ENCODE measurements at places on chromosomes 16 and 17. TPM values are rescaled to one million over a fixed set of nuclear protein-coding genes. Genes with fewer than 3 reads are reported as not detected.
A peak's percentile ranks its signal among the peaks of the same experiment; 100 is the strongest.

DNA sequence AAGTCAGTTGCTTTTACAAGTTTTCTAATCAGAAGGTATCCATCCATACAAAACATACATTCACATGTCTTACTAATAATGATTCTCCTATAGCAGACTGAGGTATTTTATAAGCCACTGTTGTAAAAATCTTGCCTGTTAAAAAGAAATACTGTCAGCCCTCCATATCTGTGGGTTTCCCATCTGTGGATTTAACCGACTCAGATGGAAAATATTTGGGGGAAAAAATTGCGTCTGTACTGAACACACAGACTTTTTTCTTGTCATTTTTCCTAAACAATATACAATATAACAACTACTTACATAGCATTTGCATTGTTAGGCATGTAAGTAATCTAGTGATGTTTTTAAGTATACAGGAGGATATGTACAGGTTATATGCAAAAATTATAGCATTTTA is 90.4 kb downstream of the PARN start:
- no peak for DNase-seq

The CCL4 gene
- 0.92 TPM for total RNA-seq

The ALDOC gene
- total RNA-seq: 396 TPM

GRCh38 chr16:56931271-56931891 is 561 bp upstream of the HERPUD1 start:
- peak; percentile 76 for DNase-seq

The KRTAP4-3 gene
- not detected for total RNA-seq

GRCh38 chr17:45034599-45034998 is 16.8 kb downstream of the DCAKD start:
- no peak for DNase-seq

The CACNG5 gene
- total RNA-seq: not detected

The GPS2 gene
- 70.3 TPM for total RNA-seq

DNA sequence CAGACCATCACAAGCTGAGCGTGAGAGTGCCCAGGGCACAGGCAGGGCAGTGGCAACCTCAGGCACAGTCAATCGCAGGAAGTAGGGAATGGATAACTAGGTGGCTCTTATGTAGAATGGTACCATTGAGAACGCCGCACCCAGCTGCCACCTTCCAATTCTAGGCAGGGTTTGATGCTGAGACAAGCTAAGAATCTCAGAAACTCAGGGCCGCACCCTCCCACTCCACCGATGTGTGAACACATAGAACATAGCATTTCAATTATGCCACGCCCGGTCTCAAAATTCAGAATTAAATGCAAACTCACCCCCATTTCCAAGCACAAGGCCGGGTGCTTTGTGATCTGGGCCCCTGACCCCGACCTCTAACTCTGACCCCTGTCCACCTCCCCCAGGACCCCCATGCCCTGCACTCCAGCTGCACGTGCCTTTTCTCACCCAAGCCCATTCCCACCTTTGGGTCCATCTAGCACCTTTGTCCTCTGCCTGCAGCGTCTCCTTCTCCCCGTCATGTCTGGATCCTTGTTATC is 178.4 kb downstream of the C16orf95 start:
- no peak for DNase-seq

The SEPTIN1 gene
- total RNA-seq: 1.4 TPM

The LRRC46 gene
- 0.30 TPM for total RNA-seq

The FAM234A gene
- 144 TPM for total RNA-seq

DNA sequence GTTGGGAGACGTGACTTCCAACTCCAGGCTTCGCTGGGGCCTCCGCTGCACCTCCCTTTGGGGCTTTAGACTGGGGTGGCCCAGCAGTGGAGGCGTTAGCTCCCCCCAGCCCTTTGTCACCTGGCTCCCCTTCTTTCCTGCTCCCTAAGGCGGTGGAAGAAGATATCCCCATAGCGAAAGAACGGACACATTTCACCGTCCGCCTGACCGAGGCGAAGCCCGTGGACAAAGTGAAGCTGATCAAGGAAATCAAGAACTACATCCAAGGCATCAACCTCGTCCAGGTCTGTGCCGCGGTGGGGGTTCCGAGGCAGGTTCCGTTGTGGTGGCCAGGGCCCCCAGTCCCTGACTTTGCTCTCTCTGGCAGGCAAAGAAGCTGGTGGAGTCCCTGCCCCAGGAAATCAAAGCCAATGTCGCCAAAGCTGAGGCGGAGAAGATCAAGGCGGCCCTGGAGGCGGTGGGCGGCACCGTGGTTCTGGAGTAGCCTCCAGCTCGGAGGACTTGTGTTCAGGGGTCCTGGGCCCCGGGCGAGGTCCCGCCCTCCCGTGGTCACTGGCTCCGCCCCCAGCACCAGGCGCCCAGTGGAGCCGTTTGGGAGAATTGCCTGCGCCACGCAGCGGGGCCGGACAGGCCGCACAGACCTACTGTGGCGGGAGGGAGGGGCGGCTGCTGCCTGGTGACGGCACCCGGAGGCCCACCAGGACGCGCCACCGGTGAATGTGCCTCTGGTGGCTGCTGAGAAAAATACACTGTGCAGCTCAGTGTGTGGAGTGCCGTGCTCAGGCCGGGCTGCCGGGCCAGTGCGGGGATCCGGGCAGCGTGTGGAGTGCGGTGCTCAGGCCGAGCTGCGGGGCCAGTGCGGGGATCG is 3.8 kb downstream of the MRPL12 start:
- DNase-seq: no peak

- DNase-seq: no peak
Measured at GRCh38 chr17:79654960-79655382, 44.1 kb upstream of the RBFOX3 start.

DNA sequence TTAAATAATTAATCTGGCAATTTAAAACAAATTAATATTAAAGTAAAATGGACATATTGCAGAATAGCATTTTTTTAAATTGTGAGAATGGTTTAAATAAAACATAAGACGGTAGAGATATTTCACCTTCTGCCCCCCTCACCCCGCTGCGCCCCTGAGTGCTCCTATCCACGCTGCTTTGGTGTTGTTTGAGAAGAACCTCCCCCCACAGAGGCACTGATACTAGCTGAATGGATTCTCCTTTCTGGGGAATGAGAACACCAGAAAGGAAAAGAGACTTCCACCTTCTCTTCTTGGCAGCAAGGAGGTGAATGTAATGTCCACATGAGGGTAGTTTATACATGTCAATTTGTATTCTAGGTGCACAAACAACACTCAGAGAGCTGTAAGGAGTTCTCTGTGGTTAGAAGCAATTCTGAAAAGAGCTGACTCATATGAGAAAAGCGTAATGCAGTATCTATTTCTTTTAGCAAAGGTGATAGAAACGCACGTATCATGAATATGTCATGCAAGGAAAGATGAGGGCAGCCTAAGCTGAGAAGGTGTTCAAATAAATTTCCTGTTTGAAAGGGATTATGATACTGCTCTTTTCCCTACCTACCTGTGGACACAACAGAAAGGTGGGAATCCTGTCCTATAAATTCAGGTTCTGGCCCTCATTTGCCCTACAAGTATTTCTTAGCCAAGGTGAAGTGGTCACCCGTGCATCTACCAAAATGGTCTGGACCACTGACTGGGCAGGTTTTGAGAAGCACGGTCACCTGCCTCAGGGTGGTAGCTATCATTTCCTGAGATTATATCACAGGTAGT is 126.9 kb downstream of the PARN start:
- no peak for DNase-seq

DNA sequence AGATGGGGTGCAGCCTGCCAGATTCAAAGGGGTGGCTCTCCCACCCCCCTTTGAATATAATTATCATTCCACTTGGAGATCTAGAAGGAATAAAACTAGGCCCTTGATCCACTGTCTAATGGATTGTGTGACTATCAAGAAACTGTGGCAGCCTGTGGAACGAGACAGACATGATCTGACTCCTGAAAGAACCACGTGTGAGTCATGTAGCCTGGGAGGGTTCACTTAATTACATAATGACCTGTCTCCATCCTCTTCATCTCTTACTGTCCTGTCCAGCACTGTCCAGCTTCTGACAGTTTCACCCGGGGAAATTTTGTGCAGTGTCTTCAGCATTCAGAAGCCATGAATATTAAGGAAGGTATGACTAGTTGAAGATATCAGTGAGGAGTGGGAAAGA is 43.3 kb upstream of the CDH13 start:
- DNase-seq: no peak

DNA sequence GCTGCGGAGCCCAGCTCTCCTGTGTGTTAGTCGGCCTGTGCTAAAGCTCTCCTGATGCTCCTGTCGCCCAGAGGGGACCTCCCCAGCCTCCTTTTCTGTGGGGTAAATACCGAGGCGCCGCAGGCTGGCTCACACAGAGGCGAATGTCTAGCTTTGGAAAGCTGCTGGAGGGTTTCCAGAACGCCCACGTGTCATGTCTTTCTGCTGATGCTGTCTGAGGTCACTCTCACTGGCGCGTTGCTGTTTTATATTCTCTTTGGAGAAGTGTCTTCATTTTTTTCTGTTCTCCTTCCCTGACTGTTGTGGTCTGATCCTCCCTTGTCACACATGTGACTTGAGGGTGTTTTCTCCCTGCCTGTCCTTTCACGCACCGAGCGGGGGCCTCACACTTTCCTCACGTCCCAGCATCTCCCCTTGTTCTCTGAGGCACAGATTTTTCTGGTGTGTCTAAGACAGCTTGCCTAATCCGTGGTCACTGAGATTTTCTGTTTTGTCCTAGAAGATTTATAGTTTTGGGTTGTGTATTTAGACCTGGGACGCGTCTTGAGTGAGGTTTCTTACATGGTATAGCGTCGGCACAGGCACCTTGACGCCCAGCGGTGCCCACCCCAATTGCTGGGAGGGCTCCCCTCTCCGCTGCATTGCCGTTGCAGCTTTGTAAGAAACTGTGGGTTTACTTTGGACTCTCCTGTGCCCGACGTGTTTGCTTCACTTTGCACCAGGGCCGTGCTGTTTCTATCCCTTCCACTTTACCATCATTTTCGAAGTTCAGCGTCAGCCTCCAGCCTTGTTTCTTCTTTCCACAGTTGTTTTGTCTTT is 92.1 kb upstream of the ZNF750 start:
- no peak for DNase-seq

The MIEF2 gene
- 31.3 TPM for total RNA-seq

The SCARF1 gene
- 12.4 TPM for total RNA-seq

The ERAL1 gene
- 37.2 TPM for total RNA-seq

DNA sequence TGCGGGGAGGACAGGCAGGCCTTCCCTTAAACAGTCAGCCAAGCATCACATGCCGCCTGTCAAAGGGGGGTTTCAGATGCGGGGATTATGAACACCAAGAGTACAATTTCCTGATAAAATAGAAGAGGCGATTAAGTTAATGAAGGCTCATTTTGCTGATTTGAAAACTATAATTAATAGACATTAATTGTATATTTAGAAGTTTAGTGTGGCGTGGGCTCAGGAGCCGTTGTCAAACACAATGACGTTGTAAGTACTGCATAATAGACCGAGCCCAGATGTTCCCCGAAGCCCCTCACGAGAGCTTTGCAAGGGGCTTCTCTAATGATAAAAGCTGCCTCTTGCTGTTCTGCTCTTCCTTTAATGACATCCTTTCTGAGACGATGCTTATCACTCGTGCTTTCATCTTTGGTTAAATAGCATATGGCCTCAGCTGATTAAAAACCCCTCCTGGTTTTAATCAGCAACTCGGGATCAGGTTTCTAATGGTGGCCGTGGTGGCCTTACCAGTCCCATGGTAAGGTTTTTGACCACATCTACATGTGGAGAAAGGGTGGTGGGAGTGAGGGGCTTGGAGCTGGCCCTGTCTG is 28.2 kb downstream of the SNX20 start:
- no peak for DNase-seq

The MPP2 gene
- 16.2 TPM for total RNA-seq

The CDH15 gene
- total RNA-seq: not detected

Measured in Right ventricle myocardium inferior (tissue), 1 donor.